Stimulated activated CD8-positive, alpha-beta memory T cell treated with anti-CD3 and anti-CD28 coated beads, Interleukin-4, amount 100 ng/mL, for 48 hours (primary cell): ENCODE measurements at places on chromosomes 4 and X.

GRCh38 chrX:23662187-23662586 lies 5.1 kb upstream of the PRDX4 start:
- DNase-seq: no peak

DNA sequence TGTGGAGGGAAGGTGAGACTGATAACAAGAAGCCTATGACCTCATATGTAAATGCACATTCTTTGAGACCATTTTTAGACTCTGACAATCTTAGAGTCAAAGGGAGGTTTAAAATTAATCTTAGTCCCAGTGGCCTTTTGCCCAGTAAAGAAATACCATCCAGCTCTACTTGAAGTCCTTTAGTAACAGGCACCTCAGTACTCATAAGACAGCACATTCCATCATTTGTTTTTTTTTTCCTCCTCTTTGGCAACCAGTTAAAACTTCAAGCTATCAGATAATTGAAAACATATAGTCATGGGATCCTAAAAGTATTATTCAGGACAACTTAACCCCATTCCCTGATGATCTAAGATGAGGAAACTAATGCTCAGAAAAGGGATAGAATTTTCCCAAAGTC lies 4.6 kb downstream of the EDA2R start:
- no peak for DNase-seq

GRCh38 chrX:9698576-9698975 lies 67.1 kb downstream of the GPR143 start:
- DNase-seq: no peak

- DNase-seq: no peak
Observed at GRCh38 chr4:99845708-99846469, 29.3 kb downstream of the DAPP1 start.

GRCh38 chr4:17187003-17187402 lies 288.6 kb upstream of the LDB2 start:
- no peak for DNase-seq

GRCh38 chr4:128358231-128358912 lies 70.8 kb upstream of the PGRMC2 start:
- no peak for DNase-seq

DNA sequence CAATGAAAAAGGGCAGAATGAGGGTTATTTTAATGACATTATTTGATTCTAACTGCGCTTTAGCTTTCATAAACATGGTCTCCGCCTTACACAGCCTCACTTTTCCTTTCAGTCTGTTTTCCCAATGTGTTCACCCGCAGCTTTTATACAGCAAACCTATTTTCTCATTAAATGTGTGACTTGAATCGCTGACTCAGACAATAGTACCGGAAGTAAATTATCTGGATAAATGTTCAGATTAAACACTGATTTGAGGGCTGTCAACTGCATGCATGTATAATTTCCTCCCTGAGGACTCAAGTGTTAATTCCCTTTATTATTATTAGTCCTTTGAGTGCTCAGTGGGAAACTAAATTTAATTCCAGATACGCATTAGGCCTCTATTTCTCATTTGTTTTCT lies 117.3 kb downstream of the FAM133A start:
- no peak for DNase-seq

- DNase-seq: no peak
Observed at GRCh38 chr4:28256295-28256694, 1395.7 kb downstream of the STIM2 start.

DNA sequence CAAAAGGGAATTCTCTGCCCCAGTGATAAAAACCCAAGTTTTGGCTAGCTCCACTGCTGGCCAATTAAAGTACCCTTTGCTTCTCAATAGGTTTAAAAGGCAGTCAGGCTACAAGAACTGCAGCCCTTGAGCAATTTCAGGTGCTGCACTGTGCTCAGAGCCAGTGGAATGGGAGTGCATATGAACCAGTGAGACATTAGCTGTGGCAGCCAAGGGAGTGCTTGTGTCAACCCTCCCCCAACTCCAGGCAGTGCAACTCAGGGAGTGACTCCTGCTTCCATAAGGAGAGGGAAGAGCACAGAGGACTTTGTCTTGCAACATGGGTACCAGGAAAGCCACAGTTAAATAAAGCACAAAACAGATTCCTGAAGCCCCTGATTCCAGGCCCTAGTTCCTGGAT lies 61.6 kb upstream of the VAMP7 start:
- no peak for DNase-seq

- DNase-seq: no peak
Observed at GRCh38 chrX:88101968-88102367, 584.4 kb downstream of the KLHL4 start.

GRCh38 chr4:92021788-92022187 lies 282.0 kb upstream of the GRID2 start:
- DNase-seq: no peak

GRCh38 chr4:140130677-140131076 lies 23.3 kb downstream of the MAML3 start:
- no peak for DNase-seq

- no peak for DNase-seq
Observed at GRCh38 chrX:133402042-133402453, 13.2 kb downstream of the GPC4 start.

GRCh38 chrX:134543288-134543687 lies 83.3 kb downstream of the HPRT1 start:
- no peak for DNase-seq

DNA sequence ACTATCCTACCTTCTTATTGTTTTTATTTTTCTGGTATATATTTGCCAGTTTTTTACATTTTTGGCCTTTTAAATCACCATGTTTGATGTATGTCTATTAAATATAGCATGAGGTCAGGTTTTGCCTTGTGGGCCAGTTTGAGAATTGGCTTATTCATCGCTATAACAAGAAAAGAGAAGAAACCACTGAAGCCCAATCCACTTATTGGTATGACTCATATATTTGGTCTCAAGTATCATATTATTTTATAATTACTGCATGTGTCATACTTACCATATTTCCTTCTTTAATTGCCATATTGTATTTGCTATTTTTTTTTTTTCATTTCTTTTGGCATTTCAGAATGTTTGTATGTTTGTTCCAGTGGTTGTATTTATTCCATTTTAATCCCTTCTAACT lies 99.3 kb downstream of the IRF2 start:
- DNase-seq: no peak
